Endothelial cell (in vitro differentiated cells): ENCODE measurements at places on chromosomes 3 and 15. TPM values are rescaled to one million over a fixed set of nuclear protein-coding genes. Genes with fewer than 3 reads are reported as not detected.

GRCh38 chr15:83010709-83011270 is 649 bp downstream of the C15orf40 start:
- DNase-seq = peak; percentile 76

The CPN2 gene
- total RNA-seq = not detected

The SPATA12 gene
- total RNA-seq = 0.15 TPM

DNA sequence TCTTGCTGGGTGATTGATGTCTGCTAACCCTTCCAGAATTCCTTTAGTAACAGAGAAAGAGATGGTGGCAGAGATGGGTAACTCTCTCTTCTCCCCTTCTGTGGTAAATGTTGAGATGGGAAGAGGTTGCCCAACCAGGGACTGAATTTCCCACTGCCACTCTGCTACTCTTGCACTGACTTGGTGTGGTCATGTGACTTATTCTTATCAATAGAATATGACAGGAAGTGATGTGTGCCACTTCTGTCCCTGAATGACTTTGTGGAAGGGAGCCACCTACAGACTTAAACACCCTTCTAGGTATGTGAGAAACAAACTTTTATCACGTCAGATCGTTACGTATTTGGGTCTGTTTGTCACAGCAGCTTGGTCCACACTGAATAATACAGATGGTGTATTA is 132.9 kb downstream of the ZNF621 start:
- no peak for DNase-seq

GRCh38 chr3:133489466-133490085 is 83.9 kb upstream of the CDV3 start:
- DNase-seq = no peak

GRCh38 chr3:178602856-178603255 is 66.6 kb downstream of the KCNMB2 start:
- DNase-seq = no peak

DNA sequence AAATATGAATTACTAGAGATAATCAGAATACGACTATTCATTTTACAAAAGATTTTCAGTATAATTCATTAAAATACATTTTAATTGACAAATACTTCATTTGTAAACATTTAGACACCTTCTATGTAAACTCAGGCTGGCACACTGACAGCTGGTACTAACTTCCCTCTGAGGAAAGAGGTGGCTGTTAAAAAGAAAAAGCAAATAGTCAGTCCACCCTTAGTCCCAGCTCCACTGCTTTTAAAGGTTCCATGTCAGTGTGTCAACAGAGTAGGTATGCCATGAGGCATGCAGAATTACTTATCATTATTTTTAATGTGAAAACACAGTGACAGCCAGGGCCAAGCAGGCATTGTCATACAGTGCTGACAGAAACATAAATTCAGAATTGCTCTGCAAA is 16.1 kb downstream of the TM6SF1 start:
- no peak for DNase-seq

- no peak for DNase-seq
Observed at GRCh38 chr3:5195605-5196004, 8.1 kb downstream of the EDEM1 start.

- no peak for DNase-seq
Observed at GRCh38 chr3:142501004-142501926, 53.4 kb upstream of the XRN1 start.

- no peak for DNase-seq
Observed at GRCh38 chr15:44028349-44028748, 166.7 kb downstream of the FRMD5 start.

DNA sequence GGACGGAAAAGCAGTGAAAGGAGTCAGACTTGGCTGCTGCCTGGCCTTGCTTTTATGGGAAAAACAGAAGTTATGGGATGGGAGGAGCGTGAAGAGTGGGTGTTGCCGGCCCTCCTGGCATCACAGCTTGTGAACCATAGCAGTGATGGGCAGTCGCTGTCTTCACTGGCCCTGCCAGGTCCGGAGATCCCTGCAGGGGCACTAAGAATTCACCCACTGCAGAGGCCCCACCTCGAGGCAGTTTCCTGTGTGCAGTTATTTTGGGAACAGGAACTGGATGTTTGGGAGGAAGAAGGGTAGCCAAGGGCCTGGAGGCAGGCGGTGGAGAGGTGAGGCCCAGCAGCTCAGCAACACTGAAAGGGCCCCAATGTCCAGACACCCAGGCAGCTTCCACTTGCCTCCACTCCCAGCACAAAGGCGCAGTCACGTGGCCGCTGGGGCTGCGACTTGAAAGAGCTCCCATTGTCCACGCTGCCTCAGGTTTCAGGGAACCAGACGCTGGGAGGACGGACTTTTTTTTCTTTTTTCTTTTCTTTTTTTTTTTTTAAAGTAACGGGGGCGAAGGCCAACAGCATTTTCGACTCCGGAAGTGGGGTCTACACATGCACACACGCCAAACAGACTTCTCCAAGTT is 255.6 kb downstream of the ZNF621 start:
- DNase-seq = peak; percentile 6

GRCh38 chr3:14188041-14188754 is 9.6 kb downstream of the LSM3 start:
- no peak for DNase-seq

The GATM gene
- 3.5 TPM for total RNA-seq

The CX3CR1 gene
- total RNA-seq = 4.2 TPM

DNA sequence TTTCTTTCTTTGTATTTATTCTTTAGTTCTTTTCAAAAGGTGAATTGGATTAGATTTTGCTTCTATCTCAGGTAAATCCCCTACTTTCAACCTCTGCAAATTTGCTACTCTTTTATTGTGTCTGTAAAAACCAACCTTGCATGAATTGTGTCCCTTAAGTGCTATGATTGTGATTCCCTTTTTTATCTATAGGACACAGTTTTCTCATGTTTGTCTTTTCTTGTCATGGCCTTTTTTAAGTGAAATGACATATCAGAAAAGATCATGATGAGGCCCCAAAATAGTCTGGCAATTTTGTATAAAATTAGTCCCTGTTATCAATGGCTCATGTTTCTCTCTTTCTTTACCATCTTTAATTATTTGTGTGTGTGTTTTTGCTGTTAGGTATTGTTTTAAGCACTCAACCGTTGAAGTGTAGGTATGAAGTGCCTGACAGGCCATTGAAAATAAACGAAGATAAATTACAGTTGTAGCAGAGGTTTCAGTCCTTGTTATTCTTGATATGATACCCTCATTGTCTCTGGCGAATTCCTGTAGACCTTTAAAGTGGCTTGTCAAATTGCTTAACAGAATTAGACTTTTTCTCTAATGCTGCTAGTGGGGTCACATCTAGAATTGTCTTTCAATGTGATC is 184.3 kb downstream of the UBE2E2 start:
- no peak for DNase-seq

DNA sequence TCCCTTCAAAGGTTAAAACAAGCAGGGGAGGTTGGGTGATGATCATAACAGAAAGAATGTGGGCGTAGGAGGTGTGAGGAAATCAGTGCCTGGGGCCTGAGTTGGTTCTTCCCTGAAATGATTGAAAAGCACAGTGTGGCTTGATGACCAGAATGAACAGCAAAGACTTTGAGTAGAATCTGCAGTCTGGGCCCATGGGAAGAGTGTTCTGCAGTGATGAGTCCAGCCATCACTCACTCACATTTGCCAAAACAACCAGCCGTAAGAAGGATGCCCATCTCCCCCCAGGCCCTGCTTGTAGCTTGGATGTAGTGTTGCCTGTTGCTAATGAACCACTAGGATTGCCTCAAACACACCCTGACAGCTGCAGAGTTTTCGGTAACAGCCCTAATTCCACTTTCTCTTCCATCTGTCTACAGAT is 67.9 kb downstream of the VGLL3 start:
- DNase-seq = no peak

The MYO5C gene
- total RNA-seq = 22.9 TPM

DNA sequence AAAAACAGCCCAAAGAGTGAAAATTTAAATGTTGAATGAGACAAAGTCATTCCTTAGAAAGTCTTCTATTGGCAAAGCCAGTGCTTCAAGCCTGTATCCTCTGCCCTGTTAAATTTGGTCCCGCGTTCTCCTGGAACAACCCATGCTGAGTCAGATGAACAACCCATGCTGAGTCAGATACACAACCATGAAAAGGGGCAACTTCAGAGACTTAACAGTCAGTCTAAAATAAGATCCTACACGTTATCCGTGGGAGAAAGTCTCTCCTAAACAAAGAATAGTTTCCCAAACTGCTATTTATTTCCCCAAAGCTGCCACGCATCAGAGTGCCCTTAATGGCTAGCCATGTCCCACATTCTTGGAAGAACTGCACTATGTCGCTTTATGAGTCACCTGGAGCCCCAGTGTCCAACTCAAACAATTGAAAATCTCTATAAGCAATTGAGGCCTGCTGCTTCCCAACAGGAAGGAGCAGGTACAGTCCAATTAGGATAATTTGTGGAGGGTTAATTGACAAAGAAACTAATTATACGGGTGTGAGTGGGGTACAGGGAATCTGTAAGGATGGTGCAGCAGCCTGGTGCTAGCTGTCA is 66.1 kb downstream of the WHAMM start:
- no peak for DNase-seq

DNA sequence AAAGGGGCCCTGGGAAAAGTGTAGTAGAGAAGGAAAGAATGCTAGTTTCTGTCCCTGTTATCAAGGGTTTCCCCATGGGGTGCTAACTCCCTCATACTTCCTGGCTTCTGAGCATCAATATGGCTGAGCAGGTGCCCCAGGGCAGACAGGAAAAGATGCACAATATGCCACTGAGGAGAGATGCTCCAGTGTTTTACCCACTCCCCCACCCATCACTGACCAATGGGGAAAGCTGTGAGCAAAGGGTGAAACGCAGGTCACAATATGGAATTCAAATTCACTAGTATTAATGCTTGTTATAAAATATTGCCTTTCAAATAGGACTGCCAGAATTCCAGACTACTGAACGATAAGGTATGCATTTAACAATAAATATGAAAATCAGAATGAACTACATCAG is 187.5 kb upstream of the CTNNB1 start:
- DNase-seq = no peak

DNA sequence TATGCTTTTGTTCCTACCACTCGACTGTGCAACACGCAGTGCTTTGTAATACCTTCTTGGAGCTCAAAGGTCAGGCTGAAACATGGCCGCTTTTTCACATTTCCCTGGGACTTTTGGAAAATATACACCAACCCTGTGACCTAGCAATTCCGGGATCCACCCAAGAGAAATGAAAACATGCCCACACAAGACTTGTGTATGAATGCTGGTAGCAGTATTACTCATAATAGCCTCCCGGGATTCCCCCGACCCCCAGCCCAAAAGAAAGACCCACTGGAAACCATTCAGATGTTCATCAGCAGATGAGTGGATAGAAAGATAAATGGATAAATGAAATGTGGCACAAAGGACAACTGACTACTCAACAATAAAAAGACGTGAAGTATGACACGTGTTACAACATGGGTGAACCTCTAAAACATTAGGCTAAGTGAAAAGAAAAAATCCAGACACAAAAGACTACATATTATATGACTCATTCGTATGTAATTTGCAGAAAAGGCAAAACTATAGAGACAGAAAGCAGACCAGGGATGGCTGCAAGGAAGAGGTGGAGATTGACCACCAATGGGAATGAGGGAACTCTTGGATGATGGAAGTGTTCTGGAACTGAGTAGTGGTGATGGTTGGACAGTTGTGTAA is 104.1 kb downstream of the PGPEP1L start:
- DNase-seq = no peak

The OR5H15 gene
- total RNA-seq = not detected

DNA sequence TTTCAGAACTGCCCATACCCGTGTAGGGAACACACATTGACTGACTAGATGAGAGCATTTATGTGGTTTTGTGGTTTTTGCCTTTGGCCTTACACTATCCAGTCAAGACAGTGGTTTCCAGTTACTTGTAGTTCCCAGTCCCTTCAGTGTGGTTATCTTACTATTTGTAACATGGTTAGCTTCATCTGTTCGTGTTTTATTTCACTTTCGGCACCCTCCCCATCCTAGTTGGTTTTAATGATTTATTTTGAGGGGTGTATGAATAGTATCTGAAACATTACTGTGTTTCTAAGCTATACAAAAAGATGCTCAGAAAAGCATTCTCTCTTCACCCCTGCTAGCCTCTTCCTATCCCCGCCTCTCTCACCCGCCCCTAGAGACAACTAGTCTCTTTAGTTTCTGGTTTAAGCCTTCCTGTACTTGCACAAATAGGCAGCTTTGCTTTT is 14.1 kb downstream of the LYSMD4 start:
- no peak for DNase-seq

DNA sequence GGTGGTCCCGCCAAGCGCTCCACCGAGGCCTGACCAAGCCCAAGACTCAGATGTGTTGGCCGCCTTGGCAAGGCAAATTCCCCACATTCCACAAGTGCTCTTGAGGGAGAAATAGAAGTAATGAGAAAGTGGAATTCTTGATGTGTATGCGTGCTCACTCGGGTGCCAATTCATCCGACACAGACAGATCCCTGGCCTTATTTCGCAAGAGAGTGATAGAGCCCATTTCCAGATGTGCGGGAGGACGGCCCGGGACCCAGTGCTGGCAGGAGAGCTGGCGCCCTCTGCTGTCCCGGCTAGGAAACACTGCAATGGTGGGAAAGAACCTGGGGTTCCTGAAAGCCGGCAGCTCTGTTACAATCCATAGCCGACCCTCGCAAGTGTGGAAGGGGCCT is 76.0 kb downstream of the HMG20A start:
- DNase-seq = peak; percentile 90

GRCh38 chr3:151989621-151990020 is 116.2 kb downstream of the SUCNR1 start:
- no peak for DNase-seq

The ZXDC gene
- 25.4 TPM for total RNA-seq

- DNase-seq = no peak
Observed at GRCh38 chr15:29220852-29221251, 48.8 kb downstream of the NSMCE3 start.

The ZKSCAN7 gene
- 2.2 TPM for total RNA-seq

DNA sequence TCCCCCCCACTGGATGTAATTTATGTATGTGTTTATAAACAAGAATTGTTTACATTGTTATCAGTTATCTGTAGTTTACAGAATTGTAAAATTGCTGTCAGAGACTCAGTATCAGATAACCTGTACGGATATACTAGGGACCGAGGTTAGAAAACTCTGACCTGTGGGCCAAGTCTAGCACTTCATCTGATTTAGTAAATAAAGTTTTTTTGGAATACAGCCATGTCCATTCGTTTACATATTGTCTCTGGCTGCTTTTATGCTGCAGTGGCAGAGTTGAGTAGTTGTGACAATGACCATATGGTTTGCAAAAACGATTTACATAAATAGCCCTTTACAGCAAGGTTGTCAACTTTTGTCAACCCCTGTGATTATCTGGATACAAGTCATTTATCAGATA is 52.6 kb downstream of the LRRC28 start:
- DNase-seq = no peak

The UROC1 gene
- not detected for total RNA-seq

The OR5K2 gene
- total RNA-seq = not detected
